ENCODE measurements at places on chromosomes 7 and 10. TPM values are rescaled to one million over a fixed set of nuclear protein-coding genes. Genes with fewer than 3 reads are reported as not detected.
A peak's percentile ranks its signal among the peaks of the same experiment; 100 is the strongest.

DNA sequence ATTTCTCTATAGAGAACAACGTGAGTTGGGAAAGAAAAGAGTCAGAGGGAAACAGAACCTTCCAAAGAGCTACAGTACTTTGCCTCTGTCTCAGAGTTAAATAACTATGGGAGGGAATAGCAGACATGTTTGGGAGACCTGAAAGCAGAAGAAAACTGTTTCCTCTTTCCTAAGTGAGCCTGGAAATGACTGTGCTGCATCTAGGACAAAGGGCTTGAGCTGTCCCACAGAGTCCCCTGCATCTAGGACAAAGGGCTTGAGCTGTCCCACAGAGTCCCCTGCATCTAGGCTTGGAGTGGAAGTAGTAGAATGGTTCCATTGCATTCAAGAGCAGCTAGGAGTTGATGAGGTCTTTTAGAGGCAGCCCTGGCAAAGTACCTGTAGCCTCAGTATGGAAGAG is 149.7 kb downstream of the DKK1 start:
- H3K36me3 ChIP-seq, result no peaks in the 10 kb centered on the region
- no peaks in the 10 kb centered on the region for H3K4me1 ChIP-seq

GRCh38 chr7:17292843-17293242 is 5.6 kb upstream of the AHR start:
- H3K4me1 ChIP-seq, result no peaks in the 10 kb centered on the region
- no peaks in the 10 kb centered on the region for H3K27me3 ChIP-seq
- no peak overlapping the region for H3K4me3 ChIP-seq
- H3K27ac ChIP-seq, result no peak overlapping the region

- H3K4me1 ChIP-seq, result no peaks in the 10 kb centered on the region
- no peak overlapping the region for H3K4me3 ChIP-seq
- H3K36me3 ChIP-seq, result no peaks in the 10 kb centered on the region
- no peak overlapping the region for H3K27ac ChIP-seq
- no peaks in the 10 kb centered on the region for H3K27me3 ChIP-seq
These were observed 20.7 kb upstream of the CFTR start for GRCh38 chr7:117458977-117459583.

DNA sequence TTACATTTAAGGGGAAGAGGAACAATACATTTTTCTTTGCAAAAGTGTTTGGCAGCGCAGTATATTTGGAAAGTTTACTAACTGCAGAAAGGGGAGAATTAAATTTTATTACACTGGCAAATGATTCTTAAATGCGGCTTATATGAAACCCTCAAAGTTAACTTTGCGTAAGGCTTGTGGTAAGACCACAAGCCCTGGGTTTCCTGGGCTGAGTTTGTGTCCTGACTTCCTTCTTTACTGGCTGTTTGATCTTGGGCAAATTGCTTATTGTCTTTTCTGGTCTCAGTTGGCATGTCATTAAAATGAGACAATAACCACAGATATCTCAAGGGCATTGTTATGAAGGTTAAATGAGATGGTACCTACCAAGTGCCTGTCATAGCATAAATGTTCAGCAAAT is 106.8 kb downstream of the GLRX3 start:
- H3K36me3 ChIP-seq, result no peaks in the 10 kb centered on the region
- H3K4me1 ChIP-seq, result no peaks in the 10 kb centered on the region
- no peaks in the 10 kb centered on the region for H3K27me3 ChIP-seq
- DNase-seq, result no peak
- H3K4me3 ChIP-seq, result no peak overlapping the region

GRCh38 chr10:69674786-69675185 is 44.7 kb downstream of the FAM241B start:
- H3K4me3 ChIP-seq, result no peak overlapping the region
- no peaks in the 10 kb centered on the region for H3K36me3 ChIP-seq

DNA sequence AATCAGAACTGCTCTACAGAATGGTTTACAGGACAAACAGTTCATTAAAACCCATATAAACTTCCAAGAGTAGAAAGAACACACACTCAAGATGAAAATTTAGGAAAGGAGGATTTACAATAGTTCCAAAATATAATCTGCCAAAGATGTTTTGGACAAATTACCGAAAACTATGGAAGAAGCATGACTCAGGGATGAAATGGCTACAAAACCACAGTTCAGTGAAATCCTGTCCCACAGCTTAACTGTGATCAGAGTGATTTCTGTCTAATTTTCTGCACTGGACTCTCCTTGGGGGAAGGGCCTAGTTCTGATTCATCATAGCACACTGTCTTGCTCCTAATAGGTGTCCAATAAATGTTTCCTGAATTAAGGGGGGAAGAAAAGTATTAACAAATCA is 82.2 kb downstream of the HIPK2 start:
- H3K4me3 ChIP-seq, result no peak overlapping the region
- H3K27ac ChIP-seq, result no peak overlapping the region
- H3K36me3 ChIP-seq, result no peaks in the 10 kb centered on the region

GRCh38 chr7:125055376-125055775 is 125.8 kb upstream of the POT1 start:
- H3K4me1 ChIP-seq, result no peaks in the 10 kb centered on the region
- H3K27me3 ChIP-seq, result no peaks in the 10 kb centered on the region
- H3K36me3 ChIP-seq, result no peaks in the 10 kb centered on the region
- H3K27ac ChIP-seq, result no peak overlapping the region
- no peak for DNase-seq

- H3K4me1 ChIP-seq, result peaks cover 68% of the 10 kb centered on the region
- no peak overlapping the region for H3K4me3 ChIP-seq
- no peaks in the 10 kb centered on the region for H3K36me3 ChIP-seq
- H3K27ac ChIP-seq, result peak overlapping the region; percentile 28
- no peaks in the 10 kb centered on the region for H3K27me3 ChIP-seq
These were observed 26.7 kb downstream of the WAC start for GRCh38 chr10:28559618-28560017.

DNA sequence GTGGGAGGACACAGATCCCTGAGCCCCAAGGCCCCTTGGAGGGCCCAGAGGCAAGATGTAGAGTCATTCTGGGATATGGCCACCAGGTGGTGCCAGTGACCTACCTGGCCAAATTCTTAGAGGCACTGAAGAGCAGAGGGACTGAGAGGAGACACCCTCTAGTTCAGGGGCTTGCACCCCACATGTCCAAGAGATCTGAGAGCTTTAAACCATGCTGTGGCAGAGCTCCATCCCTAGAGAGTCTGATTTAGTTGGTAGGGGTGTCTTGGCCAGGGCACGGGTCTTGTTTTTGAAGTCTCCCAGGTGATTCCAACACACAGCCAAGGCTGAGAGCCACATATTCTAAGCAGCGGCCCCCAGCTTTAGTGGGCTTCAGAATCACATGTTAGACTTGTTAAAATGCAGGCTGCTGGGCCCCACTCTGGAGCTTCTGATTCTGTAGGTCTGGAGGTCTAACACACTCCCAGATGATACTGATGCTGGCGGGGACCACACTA is 52.5 kb downstream of the PRF1 start:
- no peaks in the 10 kb centered on the region for H3K36me3 ChIP-seq
- peak; percentile 66 for DNase-seq
- no peak overlapping the region for H3K27ac ChIP-seq
- no peaks in the 10 kb centered on the region for H3K4me1 ChIP-seq
- no peak overlapping the region for H3K4me3 ChIP-seq

GRCh38 chr10:103761075-103761920 is 94.1 kb downstream of the SH3PXD2A start:
- no peak overlapping the region for H3K27ac ChIP-seq
- peaks cover 94% of the 10 kb centered on the region for H3K4me1 ChIP-seq
- no peak for DNase-seq
- no peaks in the 10 kb centered on the region for H3K27me3 ChIP-seq
- no peaks in the 10 kb centered on the region for H3K36me3 ChIP-seq

DNA sequence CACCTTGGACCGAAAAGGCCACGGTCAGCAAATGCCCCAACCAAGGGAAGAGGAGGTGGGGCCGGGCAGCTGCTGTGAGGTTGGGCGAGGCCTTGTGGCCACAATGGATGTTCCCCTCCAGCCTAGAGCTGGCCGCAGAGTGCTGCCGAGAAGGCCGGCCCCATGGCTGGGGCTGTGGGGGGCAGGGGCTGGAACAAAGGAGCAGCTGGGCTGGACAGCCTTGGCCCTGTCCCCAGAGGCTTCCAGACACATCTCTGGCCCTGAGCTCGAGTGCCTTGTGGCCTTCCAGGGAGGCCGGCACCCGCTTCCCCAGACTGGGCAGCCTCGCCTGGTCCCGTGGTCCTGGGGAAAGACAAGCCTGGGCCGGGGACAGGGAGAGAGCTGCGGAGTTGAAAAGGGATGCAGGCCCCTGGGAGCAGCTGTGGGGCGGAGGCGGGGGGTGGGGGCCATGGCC is 88.0 kb downstream of the PDGFA start:
- no peak overlapping the region for H3K4me3 ChIP-seq
- H3K36me3 ChIP-seq, result no peaks in the 10 kb centered on the region
- no peaks in the 10 kb centered on the region for H3K4me1 ChIP-seq
- H3K27ac ChIP-seq, result no peak overlapping the region

DNA sequence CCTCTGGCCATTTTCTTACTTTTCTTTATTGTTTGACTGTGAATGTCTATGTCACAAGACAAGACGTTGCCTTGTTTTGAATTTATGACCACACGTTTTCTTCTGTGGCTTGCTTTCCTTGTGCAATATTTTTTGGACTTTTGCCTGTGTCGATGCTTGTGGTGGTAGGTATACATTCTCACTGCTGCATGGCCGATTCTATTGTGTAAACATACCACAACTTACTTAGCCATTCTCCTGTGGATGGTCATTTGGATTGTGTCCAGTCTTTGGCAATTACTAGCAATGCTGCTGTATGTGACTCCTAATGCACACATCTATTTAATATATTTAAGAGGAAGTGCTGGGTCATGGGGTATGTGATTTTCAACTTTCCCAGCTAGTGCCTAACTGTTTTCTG is 18.0 kb upstream of the DLG5 start:
- H3K4me1 ChIP-seq, result no peaks in the 10 kb centered on the region
- DNase-seq, result no peak
- no peak overlapping the region for H3K4me3 ChIP-seq
- no peaks in the 10 kb centered on the region for H3K27me3 ChIP-seq

- peaks cover 34% of the 10 kb centered on the region for H3K36me3 ChIP-seq
- H3K4me1 ChIP-seq, result peaks cover 13% of the 10 kb centered on the region
- no peak overlapping the region for H3K4me3 ChIP-seq
- peak overlapping the region; percentile 73 for H3K27ac ChIP-seq
- no peaks in the 10 kb centered on the region for H3K27me3 ChIP-seq
These were observed 40.3 kb upstream of the TRIM8 start for GRCh38 chr10:102603946-102604345.

- H3K4me3 ChIP-seq, result no peak overlapping the region
- H3K4me1 ChIP-seq, result no peaks in the 10 kb centered on the region
These were observed 7.8 kb downstream of the CD36 start for GRCh38 chr7:80646083-80646865.

DNA sequence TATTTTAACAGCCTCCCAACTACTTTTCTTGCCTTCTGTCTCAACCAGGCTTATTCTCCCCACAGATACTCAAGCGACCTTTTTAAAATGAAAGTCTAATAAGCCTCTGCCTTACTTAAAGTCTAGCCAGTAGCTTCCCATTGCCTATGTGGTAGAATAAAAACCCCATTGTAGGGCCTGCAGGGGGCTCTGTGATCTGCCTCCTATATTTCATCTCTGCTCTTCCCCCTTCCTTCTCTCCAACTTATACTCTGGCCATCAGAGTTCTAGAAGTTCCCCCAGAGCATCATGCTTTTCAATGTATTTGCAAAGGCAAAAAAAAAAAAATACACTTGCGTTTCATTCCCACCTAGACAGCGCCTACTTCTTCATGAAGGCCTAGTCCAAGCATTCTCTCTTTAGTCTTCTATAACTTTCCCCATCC is 167.7 kb upstream of the ADO start:
- H3K36me3 ChIP-seq, result no peaks in the 10 kb centered on the region
- peak overlapping the region; percentile 7 for H3K4me3 ChIP-seq
- H3K27me3 ChIP-seq, result no peaks in the 10 kb centered on the region
- peaks cover 76% of the 10 kb centered on the region for H3K4me1 ChIP-seq
- no peak for DNase-seq

DNA sequence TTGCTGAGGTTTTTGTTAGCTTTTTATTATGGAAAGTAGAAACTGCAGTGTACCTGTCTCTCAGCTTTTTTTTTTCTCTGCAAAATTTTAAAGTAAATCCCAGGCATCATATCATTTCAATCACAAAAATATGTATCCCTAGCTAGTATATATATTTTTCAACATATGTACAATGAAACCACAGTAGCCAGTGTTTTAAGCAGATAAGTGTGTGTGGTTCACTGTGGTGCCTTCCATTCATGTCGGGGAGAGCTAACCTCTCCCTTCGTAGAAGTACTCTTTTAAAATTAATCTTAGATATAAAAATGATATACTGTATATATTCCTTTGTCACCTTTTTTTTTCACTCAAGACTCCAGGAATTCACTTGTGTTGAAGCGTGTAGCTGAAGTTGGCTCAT is 22.7 kb downstream of the CUL1 start:
- no peak overlapping the region for H3K4me3 ChIP-seq
- no peak overlapping the region for H3K27ac ChIP-seq
- no peaks in the 10 kb centered on the region for H3K27me3 ChIP-seq

DNA sequence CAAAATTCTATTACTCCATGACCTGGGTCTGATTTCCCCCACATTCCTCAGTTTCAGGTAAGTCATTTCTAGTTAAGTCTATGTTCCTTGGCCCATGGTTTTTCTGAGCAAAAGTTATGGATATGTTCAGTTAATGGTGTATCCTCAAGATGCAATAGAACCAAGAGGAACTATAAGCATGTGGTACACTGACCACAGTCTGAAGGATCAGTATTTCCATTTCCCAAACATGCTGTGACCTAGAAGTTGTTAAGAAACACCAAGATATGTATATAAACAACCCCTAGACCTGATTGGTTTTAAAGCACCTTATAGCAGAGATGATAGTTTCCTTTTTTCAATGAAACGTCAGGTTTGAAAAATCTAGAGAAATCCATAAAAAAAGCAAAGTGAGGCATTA is 94.2 kb upstream of the ABCB5 start:
- no peak overlapping the region for H3K27ac ChIP-seq
- no peaks in the 10 kb centered on the region for H3K4me1 ChIP-seq
- no peak overlapping the region for H3K4me3 ChIP-seq
- no peak for DNase-seq

DNA sequence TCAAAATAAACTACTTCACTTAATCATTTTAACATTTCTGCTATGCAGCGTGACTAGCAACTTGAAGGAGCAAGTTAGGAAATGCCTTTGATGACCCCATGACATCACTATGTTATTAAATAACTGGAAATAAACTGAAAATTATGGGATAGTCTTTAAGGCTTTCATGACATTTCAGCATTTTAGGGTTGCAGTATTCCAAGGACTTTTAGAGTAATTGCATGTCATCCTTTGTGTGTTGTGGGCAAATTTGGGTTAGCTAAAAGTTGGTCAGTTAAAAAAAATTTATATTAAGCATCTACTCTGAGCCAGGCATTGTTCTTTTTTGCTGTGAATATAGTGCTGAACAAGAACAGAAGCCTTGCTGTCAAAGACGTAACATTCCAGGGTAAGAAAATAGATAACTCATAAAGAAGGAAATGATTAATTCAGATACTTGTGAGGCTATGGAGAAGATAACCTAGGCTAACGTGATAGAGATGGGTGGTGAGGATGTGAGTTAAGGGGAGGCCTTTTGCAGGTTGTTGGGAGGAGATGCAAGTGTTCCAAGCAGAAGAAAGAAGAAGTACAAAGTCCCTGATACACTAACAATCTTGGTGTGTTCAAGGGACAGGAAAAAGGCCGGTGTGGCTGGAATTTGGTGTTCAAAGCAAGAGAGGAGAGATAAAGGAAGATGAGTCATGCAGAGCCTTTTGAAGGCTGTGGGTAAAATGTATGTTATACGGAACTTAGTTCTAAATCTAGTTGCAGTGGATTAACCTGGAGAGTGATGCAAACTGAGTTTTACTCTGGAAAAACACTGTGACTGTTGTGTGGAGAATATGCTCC is 610.2 kb downstream of the AUTS2 start:
- no peaks in the 10 kb centered on the region for H3K4me1 ChIP-seq
- H3K36me3 ChIP-seq, result no peaks in the 10 kb centered on the region
- H3K27me3 ChIP-seq, result no peaks in the 10 kb centered on the region
- H3K4me3 ChIP-seq, result no peak overlapping the region
- DNase-seq, result no peak

Gene PTPRZ1
- total RNA-seq, result 0.55 TPM

Gene TFPI2
- 4.5 TPM for total RNA-seq

Gene NPFFR1
- total RNA-seq, result 0.21 TPM

All from left lung (tissue), 14 donors.